T-cell (primary cell): ENCODE measurements at places on chromosomes 3 and 15.

DNA sequence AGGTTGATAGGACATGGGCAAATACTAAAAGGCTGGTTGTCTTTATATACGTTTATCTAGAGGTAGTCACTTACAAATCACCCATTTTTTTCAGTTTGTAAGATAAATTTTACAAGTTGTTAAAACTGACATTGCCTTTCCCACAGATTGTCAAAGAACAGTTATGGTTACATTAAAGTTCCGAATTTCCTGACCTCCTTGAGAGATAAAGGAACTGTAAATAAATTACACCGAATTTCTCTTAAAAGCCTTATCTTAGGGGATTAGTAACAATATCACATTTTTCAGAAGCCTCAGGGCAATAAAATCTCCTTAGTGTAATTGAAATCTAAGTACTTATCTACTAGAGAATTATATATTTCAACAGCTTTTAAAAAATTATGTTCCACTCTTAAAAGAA lies 49.5 kb downstream of the ZPLD1 start:
- no peak overlapping the region for H3K4me3 ChIP-seq
- H3K4me1 ChIP-seq, result no peaks in the 10 kb centered on the region
- no peak for DNase-seq
- H3K36me3 ChIP-seq, result no peaks in the 10 kb centered on the region
- H3K27ac ChIP-seq, result no peak overlapping the region

GRCh38 chr3:81013360-81013759 lies 748.1 kb downstream of the GBE1 start:
- no peak for DNase-seq
- no peaks in the 10 kb centered on the region for H3K4me1 ChIP-seq
- H3K27ac ChIP-seq, result no peak overlapping the region
- no peaks in the 10 kb centered on the region for H3K36me3 ChIP-seq
- no peak overlapping the region for H3K4me3 ChIP-seq

GRCh38 chr15:25670025-25670554 lies 193.0 kb downstream of the ATP10A start:
- H3K36me3 ChIP-seq, result no peaks in the 10 kb centered on the region
- DNase-seq, result no peak
- no peak overlapping the region for H3K27ac ChIP-seq
- no peaks in the 10 kb centered on the region for H3K4me1 ChIP-seq
- peaks cover 42% of the 10 kb centered on the region for H3K27me3 ChIP-seq

DNA sequence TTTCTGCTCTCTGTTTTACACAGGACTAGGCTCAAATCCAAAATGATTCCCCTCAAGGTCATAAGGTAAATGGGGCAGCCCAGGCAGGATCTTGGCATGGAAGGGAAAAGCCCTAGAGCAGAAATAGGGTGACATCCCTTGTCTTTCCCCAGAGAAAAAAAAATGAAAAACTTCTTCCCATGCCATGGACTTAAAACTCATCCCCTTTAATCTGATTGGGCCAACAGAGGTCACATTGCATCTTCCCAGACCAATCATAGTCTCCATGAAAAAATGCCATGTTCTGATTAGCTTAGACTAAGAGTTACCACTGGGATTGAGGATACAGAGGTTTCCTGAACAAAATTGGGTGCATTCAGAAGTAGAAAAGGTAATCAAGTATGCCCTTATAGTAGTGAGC lies 241.3 kb upstream of the LRTM1 start:
- no peak overlapping the region for H3K4me3 ChIP-seq
- H3K4me1 ChIP-seq, result no peaks in the 10 kb centered on the region
- H3K27ac ChIP-seq, result no peak overlapping the region
- H3K36me3 ChIP-seq, result no peaks in the 10 kb centered on the region
- DNase-seq, result no peak
- no peaks in the 10 kb centered on the region for H3K27me3 ChIP-seq

GRCh38 chr3:25582242-25582641 lies 82.5 kb downstream of the TOP2B start:
- peaks cover 15% of the 10 kb centered on the region for H3K27me3 ChIP-seq
- no peaks in the 10 kb centered on the region for H3K36me3 ChIP-seq
- H3K27ac ChIP-seq, result no peak overlapping the region

DNA sequence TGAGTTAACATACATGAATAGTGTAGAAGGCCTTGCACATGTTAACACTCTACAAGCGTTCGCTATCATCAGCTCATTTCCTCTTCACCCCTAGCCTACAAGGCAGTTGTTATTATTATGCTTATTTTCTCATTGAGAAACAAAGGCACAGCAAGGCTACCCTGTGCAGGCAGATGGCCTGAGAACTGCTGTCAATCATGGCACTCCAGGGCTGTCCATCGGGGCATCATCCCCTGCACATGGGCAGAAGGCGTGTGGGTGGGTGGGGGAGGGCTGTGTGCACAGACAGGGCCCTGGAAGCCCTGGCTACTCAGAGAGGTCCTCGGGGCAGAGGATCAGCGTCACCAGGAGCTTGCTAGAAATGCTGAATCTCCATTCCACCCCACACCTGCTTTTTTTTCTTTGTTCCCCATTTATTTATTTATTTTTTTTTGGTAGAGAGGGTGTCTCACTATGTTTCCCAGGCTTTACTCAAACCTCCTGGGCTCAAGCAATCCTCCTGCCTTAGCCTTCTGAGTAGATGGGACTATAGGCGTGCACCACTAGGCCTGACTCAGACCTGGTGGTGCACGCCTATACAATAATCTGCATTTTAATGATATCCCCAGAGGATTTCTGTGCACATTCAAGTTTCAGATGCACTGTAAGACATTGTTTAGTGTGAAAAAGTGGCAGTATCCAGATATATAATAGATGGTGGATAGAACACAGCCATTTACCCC lies 9.6 kb upstream of the ZXDC start:
- H3K27ac ChIP-seq, result no peak overlapping the region
- H3K27me3 ChIP-seq, result no peaks in the 10 kb centered on the region
- H3K36me3 ChIP-seq, result no peaks in the 10 kb centered on the region
- H3K4me3 ChIP-seq, result no peak overlapping the region

- no peaks in the 10 kb centered on the region for H3K27me3 ChIP-seq
- H3K27ac ChIP-seq, result no peak overlapping the region
- no peak overlapping the region for H3K4me3 ChIP-seq
- H3K4me1 ChIP-seq, result no peaks in the 10 kb centered on the region
These were observed 77.8 kb downstream of the VGLL3 start for GRCh38 chr3:86913160-86913559.

- H3K36me3 ChIP-seq, result no peaks in the 10 kb centered on the region
- no peak for DNase-seq
- H3K27me3 ChIP-seq, result peaks cover 2% of the 10 kb centered on the region
- no peak overlapping the region for H3K4me3 ChIP-seq
- H3K4me1 ChIP-seq, result no peaks in the 10 kb centered on the region
These were observed 10.8 kb upstream of the GRIP2 start for GRCh38 chr3:14550651-14551611.

GRCh38 chr15:49855917-49856637 lies 235.2 kb downstream of the DTWD1 start:
- DNase-seq, result no peak
- no peak overlapping the region for H3K4me3 ChIP-seq
- H3K27me3 ChIP-seq, result no peaks in the 10 kb centered on the region

- H3K4me1 ChIP-seq, result no peaks in the 10 kb centered on the region
- H3K4me3 ChIP-seq, result no peak overlapping the region
- no peaks in the 10 kb centered on the region for H3K27me3 ChIP-seq
- no peak for DNase-seq
These were observed 9.1 kb upstream of the PDCD6IP start for GRCh38 chr3:33789183-33789954.

- no peaks in the 10 kb centered on the region for H3K4me1 ChIP-seq
- H3K27ac ChIP-seq, result no peak overlapping the region
- peaks cover 7% of the 10 kb centered on the region for H3K27me3 ChIP-seq
- H3K36me3 ChIP-seq, result no peaks in the 10 kb centered on the region
These were observed 72.9 kb downstream of the NSMCE3 start for GRCh38 chr15:29196722-29197121.

DNA sequence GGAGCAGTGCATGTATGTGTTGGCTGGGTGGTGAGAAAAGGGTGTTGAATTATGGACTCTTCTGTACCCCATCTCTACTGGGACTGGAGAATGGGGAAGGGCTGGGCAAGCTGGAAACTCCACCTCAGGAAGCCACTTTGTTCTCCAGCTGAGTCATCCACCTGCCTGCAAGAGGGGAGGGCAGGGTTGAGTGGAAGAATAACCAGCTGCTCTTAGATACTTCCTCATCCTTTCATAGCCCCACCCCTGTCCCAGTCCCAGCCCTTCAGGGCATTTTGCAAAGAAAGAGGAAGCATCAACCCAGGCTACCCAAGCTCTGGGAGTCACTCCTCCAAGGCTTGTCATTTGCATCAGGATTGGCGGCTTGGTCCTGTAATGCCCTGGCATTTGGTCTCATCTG lies 33.1 kb downstream of the RAB11A start:
- H3K4me3 ChIP-seq, result no peak overlapping the region
- H3K27ac ChIP-seq, result no peak overlapping the region
- no peaks in the 10 kb centered on the region for H3K4me1 ChIP-seq
- no peak for DNase-seq
- H3K27me3 ChIP-seq, result no peaks in the 10 kb centered on the region

DNA sequence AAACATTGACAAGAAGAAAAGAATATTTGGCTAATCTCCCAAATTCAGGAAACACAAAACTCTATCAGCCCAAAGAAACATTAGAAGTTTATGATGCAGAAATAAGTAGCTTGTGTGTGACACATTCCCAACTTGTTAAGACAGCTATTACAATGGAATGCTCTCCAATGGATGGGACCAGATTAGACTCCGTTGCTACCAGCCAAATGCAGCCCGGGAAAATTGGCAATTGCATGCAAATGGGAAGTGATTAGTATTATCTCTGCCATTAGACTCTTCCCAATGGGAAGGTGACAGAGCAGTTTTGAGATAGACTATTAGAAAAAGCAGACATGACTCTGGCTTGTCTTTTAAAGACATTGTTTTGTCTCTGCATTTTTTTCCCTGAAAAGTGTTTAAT lies 37.4 kb upstream of the KCNMB2 start:
- DNase-seq, result no peak
- H3K27ac ChIP-seq, result no peak overlapping the region
- no peak overlapping the region for H3K4me3 ChIP-seq
- no peaks in the 10 kb centered on the region for H3K4me1 ChIP-seq
- no peaks in the 10 kb centered on the region for H3K27me3 ChIP-seq

DNA sequence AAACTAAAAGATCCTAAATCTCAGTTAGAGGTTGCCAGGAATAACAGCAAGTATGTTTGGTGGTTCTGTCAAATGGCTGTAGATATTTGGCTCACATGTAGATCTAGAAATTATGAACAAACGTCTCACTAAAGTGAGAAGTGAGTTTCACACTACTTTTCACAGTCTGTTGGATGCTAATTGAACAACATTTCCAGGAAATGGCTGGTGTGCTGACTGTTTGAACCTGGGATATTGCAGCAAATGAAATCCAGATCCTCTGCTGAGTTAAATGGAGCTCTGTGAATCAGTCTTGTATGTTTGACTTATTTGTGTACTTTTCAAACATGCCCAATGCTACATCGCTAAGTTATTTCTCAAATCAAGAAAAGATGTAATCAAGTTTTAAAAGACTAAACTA lies 21.3 kb upstream of the RSL24D1 start:
- H3K4me1 ChIP-seq, result peaks cover 17% of the 10 kb centered on the region
- no peak overlapping the region for H3K27ac ChIP-seq
- no peak for DNase-seq
- no peak overlapping the region for H3K4me3 ChIP-seq
- peaks cover 4% of the 10 kb centered on the region for H3K36me3 ChIP-seq
- H3K27me3 ChIP-seq, result no peaks in the 10 kb centered on the region

- H3K27me3 ChIP-seq, result no peaks in the 10 kb centered on the region
- no peaks in the 10 kb centered on the region for H3K36me3 ChIP-seq
- no peak for DNase-seq
- no peak overlapping the region for H3K27ac ChIP-seq
These were observed 11.1 kb downstream of the IL1RAP start for GRCh38 chr3:190524942-190525341.

GRCh38 chr15:81596159-81596865 lies 222.3 kb upstream of the TMC3 start:
- no peaks in the 10 kb centered on the region for H3K4me1 ChIP-seq
- no peak overlapping the region for H3K27ac ChIP-seq
- DNase-seq, result no peak
- no peaks in the 10 kb centered on the region for H3K36me3 ChIP-seq
- H3K4me3 ChIP-seq, result no peak overlapping the region
- H3K27me3 ChIP-seq, result peaks cover 4% of the 10 kb centered on the region

DNA sequence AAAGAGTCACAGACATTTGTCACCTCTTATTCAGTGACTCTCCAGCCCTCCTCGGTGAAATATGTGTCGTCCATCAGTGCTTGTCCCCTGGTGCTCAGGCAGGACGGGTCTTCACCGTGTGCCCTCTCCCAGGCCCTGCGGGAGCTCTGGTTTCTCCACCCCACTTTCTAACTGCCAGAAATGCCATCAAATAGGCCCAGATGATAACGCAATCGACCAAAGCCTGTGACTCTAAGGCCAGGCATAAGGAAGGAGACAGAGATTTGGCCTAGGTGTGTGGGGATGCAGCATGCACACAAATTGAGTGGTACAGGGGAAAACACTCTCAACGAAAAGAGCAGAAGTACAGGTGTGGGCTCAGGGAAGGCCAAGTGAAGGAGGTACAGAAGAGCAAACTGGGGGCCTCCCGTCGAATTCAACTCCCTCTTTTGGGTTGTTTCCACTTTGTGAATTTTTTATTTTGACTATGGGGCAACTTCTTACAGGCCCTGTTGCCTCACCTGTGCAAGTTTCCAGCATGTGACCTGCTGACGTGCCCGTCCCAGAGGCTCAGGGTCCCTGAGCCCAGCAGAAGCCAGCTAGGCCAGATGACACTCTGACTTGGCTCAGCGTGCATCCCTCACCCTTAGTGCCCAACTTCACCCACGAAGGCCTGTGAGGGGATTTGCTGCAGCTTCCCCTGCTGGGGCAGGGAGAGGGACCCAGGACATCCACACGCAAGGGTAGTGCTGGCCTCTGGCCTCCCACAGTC lies 4.7 kb downstream of the NUP210 start:
- no peaks in the 10 kb centered on the region for H3K36me3 ChIP-seq
- H3K27me3 ChIP-seq, result no peaks in the 10 kb centered on the region
- peak overlapping the region; percentile 85 for H3K27ac ChIP-seq
- no peak for DNase-seq
- no peak overlapping the region for H3K4me3 ChIP-seq

DNA sequence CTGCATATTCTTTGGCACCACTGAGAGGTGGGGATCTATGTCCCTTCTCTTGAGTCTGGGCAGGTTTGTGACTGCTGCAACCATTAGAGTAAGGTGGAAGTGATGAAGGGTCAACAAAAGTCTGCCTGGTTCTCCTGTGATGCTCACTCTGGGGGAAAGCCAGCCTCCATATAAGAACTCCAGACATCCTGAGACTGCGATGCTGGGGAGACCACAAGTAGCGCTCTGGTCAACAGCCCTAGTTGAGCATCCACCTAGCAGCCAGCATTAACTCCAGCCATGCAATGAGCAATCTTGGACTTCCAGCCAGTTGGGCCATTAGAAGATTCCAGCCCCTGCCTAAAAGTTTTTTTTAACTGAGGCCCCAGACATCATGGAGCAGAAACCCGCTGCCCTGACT lies 62.8 kb downstream of the SCN11A start:
- no peak for DNase-seq
- H3K4me3 ChIP-seq, result no peak overlapping the region
- H3K27me3 ChIP-seq, result peaks cover 20% of the 10 kb centered on the region
- H3K27ac ChIP-seq, result no peak overlapping the region
- no peaks in the 10 kb centered on the region for H3K4me1 ChIP-seq
